SK-N-SH treated with all-trans-retinoic acid at 6 μM for 48 hours (cell line): ENCODE measurements at places on chromosomes 3 and 15.

DNA sequence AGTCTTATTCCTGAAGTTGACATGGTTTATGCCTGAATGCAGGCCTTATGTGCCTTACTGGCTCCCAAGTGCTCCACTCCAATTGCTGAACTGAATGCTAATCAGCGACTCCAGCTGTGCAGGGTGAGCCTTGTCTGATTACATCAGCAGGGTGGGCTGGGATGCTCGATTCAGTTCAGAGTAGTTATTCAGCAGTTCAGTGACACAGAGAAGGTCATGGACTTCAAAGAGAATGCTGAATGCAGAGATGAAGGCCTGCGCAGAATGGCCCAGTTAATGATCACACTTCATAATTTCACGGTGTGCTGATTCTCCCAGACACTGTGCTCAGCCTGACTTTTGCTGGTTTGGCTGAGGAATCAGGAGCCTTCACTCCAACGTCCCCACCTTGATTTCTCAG lies 63.6 kb downstream of the CLDN1 start:
- no peak for ATAC-seq

DNA sequence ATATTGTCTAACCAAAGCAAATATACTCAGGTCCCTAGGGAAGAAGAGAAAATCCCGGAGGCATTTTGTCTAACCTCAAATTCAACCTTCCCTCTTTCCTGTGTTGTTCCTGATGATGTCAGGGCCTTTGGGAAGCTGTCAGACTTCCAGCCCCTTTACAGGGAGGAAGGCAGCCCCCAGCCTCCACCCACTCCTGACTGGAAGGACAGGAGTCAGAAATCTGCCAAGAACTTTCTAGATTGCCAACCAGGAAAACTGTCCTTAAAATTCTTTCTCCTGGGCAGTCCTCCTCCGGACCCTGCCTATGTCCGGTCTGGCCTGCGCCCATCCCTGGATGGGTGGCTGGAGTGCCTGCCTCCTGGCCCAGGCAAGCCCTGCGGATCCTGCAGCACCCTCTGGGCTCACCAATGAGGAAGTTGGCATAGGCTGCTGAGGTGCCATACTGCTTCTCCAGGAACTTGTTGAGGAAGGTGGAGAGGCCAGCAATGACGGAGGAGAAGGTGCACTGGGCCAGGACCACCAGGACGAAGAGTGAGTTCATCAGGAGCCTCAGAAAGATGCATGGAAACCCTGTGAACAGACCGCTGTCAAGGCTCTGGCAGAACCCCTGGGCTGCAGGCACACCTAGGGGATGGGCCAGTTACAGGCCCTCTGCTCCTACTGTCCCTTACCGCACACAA lies 52.6 kb upstream of the RAB6B start:
- ATAC-seq: no peak

DNA sequence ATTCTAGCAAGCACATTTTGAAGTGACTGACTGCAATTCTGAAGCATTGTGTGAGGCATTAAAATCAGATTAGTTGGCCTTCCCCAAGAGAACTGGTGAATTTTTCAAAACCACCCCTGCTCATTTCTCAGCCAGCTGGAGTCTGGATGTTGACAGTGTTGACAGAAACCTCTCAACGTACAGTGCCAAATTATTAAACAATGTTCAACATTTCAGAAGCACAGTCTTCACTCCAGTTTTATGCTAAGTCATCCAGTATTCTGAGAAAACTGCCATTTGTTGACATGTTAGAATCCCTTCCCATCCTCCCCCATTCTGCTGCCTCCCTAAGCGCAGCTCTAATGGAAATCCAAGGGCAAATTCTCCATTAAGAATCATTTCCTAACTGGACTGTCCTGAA lies 369.3 kb upstream of the TRIM42 start:
- no peak for ATAC-seq

DNA sequence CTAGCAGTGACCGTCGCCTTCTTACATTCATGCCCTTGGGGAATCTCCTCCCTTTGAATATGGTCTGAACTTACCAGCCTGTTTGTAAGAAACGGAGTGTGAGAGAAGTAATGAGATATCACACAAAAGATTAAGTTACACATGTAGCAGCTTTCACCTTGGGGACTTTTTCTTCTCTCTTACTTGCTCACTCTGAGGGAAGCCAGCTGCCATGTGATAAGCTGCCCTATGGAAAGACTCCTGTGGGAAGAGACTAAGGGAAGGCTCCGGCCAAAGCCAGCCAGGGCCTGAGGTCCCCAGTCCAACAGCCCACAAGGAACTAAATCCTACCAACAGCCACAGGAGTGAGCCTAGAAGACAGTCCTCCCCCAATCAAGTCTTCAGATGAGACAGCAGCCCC lies 190.4 kb upstream of the TSC22D2 start:
- no peak for ATAC-seq

DNA sequence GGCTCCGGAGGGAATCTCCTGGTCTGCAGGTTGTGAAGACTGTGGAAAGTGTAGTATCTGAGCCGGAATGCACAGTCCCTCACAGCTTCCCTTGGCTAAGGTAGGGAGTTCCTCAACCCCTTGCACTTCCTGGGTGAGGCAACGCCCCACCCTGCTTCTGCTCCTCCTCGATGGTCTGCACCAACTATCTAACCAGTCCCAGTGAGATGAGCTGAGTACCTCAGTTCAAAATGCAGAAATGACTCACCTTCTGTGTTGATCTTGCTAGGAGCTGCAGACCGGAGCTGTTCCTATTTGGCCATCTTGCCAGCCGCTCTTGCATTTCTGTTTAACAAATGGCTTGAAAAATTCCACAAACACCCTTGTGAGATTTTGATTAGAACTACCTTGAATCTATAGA lies 156.1 kb downstream of the STXBP5L start:
- ATAC-seq: no peak

DNA sequence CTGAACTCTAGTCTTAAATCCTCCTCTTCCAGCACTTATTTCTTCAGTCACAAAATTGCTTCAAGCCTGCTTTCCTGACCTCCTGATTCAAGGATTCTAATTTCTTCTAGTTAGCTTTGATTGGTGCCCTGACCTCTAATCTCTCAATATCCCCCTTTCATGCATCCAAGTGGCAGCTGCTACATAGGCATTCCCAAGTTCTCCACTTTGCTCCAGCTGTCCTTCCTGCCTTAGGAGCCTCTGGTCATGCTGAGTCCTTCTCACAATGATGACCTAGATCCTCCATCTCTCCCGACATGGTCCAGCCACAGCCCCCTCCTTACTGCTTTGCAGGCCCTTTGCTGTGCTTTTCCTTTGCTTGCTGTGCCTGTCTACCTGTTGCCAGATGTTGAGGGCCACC lies 347.8 kb upstream of the C2CD4B start:
- ATAC-seq: no peak

DNA sequence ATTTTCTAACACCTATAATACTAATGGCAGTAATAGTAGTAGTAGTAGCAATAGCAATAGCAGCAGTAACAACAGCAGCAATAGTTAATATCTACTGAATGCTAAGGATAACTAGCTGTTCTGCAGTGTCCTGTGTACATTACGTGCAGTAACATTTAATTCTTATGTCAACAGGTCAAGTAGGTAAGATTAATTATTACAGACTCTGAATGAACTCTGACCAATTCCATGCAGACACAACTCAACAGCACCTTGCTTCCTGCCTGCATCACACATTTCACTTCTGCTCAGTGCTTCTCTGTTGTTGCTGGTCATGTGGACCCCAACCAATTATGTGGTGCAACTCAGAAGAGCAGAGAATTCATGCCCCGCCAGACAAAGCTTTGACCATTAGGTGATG lies 39.9 kb upstream of the ARHGEF26 start:
- ATAC-seq: no peak

GRCh38 chr3:30227571-30228301 lies 378.7 kb upstream of the TGFBR2 start:
- peak; percentile 78 for ATAC-seq

- ATAC-seq: no peak
Observed at GRCh38 chr3:174425422-174425821, 433.7 kb upstream of the NAALADL2 start.

DNA sequence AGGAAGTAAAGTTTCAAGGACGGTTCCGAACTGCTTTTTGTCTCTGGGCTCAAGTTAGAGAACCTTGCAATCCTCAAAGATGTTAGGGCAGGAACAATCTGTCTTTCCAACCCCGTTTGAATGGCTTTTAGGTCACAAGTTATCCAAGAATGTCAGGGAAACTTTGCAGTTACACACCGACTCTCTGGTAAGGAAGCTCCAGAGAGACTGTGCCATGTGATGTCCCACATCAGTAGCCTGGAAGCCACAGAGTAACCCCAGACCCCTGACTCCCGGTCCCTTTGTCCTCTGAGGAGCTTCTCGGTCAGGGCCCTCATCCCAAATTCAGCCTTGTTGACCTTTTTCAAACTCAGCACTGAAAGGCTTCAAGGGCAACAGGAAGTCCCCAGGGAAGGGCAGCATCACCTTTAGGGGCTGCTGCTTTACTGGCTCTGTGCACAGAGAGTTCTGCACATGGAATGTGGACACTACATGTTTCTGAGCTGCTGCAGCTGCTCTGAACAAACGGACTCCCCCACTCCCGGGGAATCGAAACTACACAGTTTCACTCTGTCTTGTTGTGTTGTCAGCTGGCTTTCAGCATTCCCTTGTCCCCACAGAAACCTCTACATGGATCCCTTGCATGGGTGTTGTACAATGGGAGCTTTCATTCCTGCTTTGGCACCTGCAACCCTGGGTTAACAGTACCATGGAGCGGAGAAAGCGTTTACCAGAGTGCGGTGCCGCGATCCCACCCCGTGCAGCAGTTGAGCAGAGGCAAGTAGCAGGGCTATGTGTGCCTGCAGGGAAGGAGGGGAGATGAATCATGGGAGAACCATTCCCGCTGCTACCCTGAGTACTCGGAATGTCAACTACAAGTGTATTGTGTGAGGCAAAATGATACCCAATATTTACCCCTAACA lies 408.2 kb upstream of the THBS1 start:
- peak; percentile 56 for ATAC-seq

DNA sequence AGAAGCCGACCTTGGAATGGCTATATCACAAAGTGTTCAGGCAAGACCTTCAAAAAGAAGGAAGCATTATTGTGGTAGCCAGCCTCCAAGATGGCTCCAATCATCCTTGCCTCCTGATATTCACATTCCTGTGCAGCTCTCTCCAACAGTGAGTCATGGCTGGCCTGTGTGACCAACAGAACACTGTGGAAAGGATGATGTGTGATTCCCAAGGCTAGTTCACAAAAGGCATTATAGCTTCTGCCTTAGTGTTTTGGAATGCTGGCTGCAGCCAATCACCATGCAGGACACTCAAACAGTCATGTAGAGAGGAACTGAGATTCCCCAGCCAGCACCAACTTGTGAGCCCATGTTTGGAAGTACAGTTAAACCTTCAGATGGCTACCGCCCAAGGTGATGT lies 102.6 kb downstream of the EFL1 start:
- peak; percentile 100 for ATAC-seq

DNA sequence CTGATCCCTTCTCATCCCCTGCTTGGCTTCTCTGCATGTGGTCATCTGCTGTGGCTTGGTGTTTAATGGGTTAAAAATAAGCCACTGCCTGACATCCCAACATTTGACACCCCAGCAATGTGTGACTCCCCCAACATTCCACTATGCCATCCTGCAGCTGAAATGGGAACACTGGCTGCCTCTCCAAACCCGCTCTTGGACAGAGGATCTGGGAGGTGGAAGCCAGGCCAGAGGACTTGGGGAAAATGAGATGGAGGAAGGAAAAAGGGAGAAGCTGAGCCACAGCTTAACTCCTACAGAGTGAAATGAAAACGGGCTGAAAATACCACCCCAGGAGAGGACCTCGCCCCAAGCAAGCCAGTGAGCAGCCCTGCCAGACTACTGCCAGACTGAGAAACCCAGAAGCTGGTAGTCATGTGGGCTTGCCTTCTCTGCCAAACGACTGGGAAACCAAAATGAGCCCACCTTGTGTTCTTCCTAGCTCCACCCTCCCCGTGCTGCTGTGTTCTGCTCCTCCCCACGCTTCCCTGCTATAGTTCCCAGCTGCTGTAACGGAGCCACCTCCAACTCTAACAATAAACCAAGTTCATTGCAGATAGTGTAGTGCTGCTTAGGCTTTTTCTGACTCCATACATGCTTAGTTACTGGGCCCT lies 13.7 kb downstream of the MAP1A start:
- ATAC-seq: no peak; the same call in 1 of the 3 replicates

DNA sequence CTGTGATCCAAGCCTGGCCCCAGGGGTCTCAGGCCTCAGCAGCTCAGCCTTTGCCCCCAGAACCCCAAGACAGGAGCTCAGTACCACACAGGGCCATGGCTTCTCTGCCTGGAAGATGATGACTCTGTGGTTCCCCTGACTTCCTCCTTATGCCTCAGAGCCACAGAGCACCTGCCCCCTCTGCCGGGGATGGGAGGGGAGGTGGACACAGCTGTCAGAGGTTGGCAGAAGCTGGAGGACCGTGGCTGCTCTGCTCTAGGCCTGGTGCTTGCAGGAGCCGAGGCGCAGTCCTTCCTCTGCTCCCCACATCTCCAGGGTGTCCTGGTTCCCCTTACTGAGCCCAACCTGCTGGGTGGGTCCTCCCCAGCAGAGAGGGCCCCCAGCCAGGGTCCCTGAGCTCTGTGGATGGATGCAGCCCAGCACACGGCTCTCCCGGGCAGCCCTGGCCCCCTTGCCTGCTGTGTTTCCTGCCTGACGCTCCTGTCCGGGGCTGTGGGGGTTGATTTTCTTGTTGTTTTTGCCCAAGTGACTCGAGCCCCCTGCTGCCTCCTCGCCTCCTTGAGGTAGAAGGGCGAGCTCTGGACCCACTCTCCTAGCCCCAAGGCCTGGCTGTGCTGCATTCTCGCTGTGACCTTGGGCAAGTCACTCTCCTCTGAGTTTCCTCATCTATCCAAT lies 36.6 kb downstream of the PSTPIP1 start:
- ATAC-seq: no peak

DNA sequence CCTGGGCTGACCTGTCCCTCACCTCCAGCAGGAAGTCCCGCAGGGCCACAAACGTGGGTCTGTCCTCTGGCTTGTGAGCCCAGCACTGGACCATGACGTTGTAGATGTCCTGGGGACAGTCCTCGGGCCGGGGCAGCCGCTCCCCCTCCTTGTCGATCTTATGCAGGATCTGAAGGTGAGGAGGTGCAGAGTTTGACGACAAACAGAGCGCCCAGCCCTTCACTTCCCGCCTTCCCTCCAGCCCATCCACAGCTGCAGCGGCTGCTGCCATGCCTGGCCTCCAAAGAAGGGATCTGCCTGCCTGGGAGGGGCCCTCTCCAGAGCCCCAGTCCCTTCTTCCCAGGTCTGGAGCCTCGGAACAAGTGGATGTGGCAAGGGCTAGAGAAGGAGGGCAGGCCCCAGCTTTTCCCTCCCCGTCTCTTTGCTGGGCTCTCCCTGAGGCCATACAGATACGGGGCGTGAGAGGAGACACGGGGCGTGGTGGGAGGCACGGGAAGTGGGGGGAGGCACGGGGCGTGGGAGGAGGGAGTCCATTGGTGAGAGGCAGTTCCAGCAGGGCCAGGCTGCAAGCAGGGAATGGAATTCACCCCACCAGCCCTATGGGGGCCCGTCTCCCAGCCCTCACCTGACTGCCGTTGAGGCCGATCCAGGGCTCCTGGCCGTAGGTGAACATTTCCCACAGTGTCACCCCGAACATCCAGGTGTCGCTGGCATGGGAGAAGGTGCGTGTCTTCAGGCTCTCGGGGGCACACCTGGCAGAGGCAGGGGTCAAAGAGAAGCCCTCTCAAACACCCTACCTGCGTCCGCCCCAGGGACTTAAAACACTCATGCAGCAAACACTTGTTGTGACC lies 29.7 kb downstream of the TNK2 start:
- no peak for ATAC-seq

GRCh38 chr3:2513986-2514385 lies 415.3 kb downstream of the CNTN4 start:
- no peak for ATAC-seq

- no peak for ATAC-seq
Observed at GRCh38 chr15:74123658-74124057, 6.7 kb upstream of the ISLR2 start.

GRCh38 chr3:155302891-155303290 lies 9.4 kb upstream of the STRIT1 start:
- ATAC-seq: no peak
